Spinal cord (tissue), 10 donors: ENCODE measurements at places on chromosomes 3 and 15.

DNA sequence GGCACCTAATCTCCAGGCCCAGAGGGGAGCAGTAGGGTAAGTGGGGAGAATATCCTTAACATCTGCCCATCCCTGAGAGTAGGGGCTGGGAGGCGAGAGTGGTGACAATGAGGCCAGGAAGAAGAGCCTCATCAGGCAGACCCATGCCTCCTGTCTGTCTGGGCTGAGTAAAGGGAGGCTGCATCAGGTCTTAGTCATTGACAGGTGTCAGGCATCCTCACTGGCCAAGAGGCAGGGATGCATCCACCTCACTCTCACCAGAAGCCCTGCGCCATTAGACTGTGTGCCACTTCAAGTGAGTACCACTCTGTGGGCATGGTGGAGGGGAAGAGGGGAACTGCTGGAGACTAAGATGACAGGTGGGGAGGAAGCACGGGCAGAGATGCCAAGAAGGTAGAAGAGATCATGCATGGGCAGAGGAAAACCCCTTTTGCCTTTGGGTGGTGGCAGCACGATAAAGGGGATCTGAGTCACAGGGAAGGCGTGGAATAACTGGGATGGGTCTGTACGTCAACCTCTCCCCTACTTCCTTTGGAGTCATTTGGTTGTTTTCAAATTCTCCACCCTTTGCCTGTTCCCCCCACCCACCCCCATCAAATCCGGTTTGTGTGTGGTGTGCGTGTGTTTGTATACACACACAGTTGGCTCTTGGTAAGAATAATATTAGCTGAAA lies 14.1 kb downstream of the ANAPC13 start:
- no peak for DNase-seq

GRCh38 chr3:24191801-24192403 lies 246.8 kb downstream of the NR1D2 start:
- no peak for DNase-seq

GRCh38 chr3:140863580-140864009 lies 78.0 kb upstream of the SLC25A36 start:
- DNase-seq, result peak; percentile 73

- DNase-seq, result no peak
Measured at GRCh38 chr15:98124581-98124980, 164.1 kb downstream of the ARRDC4 start.

- no peak for DNase-seq
Measured at GRCh38 chr15:40766906-40767837, 2.6 kb upstream of the C15orf62 start.

DNA sequence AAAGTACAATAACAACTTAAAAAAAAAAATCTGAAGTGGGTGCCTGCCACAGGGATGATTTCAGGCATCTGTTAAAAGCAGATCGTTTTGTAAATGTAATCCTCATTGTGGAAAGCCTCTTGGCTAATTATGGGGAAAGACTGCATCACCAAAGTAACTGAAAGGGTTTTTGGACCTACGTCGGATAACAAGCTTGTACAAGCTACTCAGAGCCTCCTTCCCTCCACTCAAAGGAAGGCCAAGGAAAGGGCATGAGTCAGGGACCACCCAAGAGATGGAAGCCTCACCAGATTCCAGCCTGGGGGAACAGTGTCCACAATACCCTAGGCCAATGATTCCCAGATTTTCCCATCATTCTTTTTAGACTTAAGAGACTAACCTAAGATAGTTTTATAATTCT lies 84.3 kb downstream of the ATP1B3 start:
- no peak for DNase-seq

- DNase-seq, result no peak
Measured at GRCh38 chr15:78049691-78050440, 27.6 kb downstream of the TBC1D2B start.

GRCh38 chr3:86175051-86175536 lies 815.9 kb downstream of the VGLL3 start:
- no peak for DNase-seq

DNA sequence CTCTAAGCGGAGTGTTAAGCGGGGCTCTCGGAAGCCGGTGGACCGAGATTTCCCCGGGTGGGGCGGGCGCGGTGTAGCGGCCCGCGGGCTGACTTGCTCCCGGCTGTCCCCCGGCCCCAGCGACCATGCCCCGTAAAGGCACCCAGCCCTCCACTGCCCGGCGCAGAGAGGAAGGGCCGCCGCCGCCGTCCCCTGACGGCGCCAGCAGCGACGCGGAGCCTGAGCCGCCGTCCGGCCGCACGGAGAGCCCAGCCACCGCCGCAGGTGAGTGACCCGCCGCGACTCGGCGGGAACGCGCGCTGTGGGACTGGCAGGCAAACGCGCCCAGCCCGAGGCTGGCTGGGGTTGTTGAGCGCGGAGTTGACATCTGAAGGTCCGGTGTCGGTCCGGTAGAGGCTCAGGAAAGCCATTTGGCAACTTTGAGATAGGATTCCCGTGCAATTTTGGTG lies 1.3 kb downstream of the SMC4 start:
- peak; percentile 38 for DNase-seq

DNA sequence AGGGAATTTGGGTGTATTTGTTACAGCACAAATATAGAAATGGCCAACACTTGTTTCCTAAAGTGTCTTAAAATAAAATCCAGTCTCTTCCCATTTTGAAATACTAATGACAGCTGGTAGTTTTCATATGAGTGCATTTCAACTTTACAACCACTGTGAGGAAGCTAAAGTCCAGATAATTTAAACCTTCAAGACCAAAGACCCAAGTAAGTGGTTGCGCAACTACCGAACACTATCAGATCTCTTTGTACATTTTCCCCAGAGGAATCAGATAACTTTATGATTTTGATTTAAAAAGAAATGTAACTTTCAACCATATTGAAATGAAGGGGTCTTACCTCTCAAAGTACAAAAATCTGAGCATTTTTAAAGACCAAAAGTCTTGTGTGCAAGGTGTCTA lies 14.3 kb downstream of the BCL2L10 start:
- no peak for DNase-seq

DNA sequence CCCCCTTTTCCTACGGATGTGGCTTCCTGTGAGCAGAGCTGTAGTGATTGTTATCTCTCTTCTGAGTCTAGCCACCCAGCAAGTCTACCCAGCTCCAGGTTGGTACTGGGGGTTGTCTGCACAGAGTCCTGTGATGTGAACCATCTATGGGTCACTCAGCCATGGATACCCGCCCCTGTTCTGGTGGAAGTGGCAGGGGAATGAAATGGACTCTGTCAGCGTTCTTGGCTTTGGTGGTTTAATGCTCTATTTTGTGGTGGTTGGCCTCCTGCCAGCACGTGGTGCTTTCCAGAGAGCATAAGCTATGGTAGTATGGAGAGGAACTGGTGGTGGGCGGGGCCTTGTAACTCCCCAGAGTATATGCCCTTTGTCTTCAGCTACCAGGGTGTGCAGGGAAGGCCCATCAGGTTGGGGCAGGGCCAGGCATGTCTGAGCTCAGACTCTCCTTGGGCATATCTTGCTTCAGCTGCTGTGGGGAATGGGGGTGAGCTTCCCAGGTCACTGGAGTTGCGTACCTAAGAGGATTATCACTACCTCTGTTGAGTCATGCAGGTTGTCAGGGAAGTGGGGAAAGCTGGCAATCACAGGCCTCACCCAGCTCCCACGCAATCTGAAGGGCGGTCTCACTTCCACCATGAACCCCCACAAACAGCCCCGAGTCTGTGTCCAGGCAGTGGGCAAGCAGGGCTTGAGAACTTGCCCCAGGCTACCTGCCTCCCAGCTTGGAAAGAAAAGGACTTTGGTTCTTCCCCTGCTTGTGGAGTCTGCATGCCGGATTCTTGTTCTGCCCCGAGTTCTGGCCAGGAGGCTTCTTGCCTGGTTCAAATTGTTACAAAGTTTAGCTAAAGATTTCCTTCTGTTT lies 9.0 kb upstream of the ADGRG7 start:
- no peak for DNase-seq

- DNase-seq, result no peak
Measured at GRCh38 chr3:119981386-119981785, 112.9 kb downstream of the GSK3B start.

GRCh38 chr3:169179321-169179720 lies 484.2 kb downstream of the MECOM start:
- DNase-seq, result no peak

GRCh38 chr15:84624359-84624758 lies 23.6 kb downstream of the ZSCAN2 start:
- DNase-seq, result no peak

DNA sequence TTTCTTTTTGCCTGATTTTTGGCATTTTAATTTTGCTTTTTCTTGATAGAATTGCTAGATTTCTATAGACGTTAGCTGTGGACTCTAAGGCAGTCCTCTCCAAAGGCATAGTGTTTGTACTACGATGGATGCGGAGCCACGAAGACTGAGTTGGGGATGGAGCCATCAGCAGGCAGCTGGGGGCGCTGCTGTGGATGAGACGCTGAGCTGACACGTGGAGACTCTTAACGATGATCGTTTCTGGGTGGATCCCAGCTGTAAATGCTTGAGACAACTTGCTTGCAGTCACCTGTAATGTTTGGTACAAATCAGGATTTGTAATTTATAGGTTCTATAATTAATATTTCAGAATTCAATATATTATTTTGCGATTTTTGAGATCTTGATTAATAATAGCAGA lies 13.3 kb upstream of the PPP1R2 start:
- DNase-seq, result no peak

DNA sequence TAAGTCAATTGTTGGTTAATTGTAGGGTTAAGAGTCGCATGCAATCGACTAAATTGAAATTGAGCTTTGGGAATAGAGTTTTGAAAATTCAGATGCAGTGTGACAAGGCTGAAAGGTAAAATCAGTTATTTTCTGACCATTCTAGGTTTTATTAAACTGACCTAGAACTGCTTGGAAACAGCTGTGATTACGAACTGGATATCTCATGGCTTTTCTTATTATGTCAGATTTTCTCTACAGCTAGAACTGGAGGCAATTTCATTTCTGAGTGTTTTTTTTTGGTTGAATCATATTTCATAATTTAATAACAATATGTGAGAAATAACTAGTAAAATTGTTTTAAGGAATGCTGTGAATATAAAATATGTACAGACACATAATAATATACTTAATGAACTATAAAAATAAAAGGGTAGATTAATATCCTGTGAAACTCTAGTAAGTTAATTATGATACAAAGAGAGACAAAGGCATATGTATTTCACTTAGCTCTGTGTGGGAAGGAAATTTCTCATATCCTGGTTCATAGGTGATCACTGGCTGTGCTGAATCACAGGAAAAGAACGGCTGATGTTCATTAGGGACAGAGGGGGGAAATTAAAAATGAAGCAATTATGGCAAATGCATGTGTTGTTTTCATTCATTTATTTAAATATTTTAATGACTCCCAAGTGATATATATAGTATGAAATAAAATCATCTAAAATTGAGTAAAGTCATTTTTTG lies 403.2 kb downstream of the ZIC1 start:
- no peak for DNase-seq

GRCh38 chr3:190404715-190405114 lies 16.8 kb downstream of the CLDN16 start:
- DNase-seq, result no peak

DNA sequence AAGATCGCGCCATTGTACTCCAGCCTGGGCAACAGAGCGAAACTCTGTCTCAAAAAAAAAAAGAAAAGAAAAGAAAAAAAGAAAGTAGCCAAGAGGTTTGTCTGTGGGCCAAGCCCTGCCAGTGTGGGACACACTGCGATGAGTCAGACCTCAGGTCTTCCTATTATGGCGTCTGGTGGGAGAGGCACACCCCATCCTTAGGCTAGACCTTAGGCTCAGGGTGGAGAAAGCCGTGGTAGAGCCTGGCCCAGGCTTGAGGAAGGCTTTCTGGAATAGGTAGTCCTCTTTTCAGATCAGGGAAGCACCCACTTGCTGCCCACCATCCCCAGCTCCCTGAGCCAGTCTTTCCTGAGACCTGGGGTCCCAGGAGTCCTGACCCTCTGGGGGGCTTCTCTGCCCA lies 6.0 kb downstream of the HEMK1 start:
- DNase-seq, result no peak

DNA sequence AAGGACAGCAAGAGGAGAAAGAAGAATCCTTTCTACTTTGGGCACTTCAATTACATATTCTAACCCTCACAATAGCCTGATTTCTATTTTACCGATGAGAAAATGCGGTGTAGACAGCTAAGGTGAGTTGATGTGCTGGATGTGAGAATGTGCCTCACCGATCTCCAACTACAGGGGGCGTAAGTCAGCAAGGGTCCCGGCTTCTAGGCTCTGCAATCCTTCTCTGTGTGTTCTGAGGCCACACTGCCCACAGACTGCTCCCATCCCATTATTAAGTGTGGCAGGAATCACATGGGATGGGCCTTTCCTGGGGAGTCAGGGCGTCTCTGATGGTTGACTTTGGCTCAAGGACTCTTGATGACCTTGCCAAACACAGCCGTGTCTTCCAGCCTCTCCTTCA lies 23.6 kb upstream of the RPL35A start:
- no peak for DNase-seq

DNA sequence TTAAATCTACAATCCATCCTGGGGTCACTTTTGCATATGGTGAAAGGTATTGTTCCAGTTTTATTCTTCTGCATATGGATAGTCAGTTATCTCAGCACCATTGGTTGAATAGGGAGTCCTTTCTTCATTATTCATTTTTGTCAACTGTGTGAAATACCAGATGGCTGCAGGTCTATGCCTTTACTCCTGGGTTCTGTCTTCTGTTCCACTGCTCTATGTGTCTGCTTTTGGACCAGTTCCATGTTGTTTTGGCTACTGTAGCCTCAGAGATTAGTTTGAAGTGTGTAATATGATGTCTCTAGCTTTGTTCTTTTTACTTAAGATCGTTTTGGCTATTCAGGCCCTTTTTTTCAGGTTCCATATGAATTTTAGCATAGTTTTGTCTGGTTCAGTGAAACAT lies 795.8 kb downstream of the OTOL1 start:
- DNase-seq, result no peak

GRCh38 chr3:42032693-42033349 lies 58.3 kb upstream of the TRAK1 start:
- DNase-seq, result peak; percentile 93

GRCh38 chr3:15121936-15122335 lies 23.0 kb upstream of the RBSN start:
- DNase-seq, result no peak

DNA sequence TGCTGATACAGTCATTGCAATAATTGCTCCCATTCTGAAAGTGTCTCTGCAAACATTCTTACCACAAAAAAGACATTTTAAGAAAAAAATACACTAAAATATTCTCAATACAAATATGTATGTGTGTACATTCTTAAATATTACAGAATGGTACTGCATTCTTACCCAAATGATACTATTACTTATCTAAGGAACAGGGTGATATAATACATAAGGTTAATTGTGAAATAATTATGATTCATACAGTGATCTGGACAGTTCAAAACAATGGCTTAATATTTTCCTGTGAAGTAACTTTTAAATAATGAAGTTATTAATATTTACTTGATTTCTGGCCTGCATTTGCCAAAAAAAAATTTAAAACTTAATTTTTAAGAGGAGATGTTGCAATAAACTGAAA lies 694.6 kb downstream of the TUSC7 start:
- no peak for DNase-seq

GRCh38 chr3:196246612-196247308 lies 30.4 kb downstream of the SLC51A start:
- DNase-seq, result no peak

GRCh38 chr3:174153871-174154270 lies 705.3 kb upstream of the NAALADL2 start:
- no peak for DNase-seq
